Fibroblast of upper back skin (primary cell): ENCODE measurements at places on chromosomes 7 and 10.

DNA sequence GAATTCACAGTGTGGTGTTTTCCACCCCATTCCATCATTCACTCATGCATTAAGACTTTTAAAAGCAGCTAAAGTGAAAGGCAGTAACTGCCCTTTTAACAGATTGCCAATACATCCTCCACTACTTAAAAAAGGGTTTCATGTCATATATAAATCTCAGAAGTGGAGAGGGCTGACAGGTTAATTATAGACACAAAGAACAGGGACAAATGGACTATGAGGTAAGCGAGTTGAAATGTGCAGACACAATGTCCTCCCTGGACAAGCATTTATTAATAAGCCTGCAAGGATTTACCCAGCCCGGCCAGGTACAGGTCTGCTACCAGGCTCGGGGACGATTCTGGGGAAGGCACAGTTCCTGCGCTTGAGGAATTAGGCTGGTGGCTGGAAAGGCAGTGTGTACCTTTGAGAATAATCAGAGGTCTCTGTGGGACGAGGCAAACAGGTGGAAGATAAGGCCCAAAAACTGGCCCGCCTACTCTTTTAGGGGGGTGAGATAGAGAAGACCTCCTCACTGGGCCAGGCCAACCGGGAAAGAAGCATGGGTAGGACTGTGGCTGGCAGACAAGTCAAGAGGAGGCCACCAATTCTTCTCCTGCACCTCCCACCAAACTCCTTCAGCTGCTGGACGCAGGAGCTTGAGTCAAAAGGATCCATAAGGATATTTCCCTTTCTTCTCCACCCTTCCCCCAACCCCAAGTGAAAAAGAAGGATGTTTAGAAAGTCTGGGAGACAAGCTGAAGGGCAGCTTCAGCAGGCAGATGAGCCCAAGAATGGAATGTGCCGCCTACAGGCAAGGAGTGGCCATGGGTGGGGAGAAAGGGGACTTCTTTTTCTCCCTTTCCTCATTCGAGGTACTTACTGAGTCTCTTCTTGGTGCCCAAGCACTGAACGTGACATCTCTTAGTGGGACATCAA is 1.5 kb downstream of the PDLIM1 start:
- no peak for DNase-seq

DNA sequence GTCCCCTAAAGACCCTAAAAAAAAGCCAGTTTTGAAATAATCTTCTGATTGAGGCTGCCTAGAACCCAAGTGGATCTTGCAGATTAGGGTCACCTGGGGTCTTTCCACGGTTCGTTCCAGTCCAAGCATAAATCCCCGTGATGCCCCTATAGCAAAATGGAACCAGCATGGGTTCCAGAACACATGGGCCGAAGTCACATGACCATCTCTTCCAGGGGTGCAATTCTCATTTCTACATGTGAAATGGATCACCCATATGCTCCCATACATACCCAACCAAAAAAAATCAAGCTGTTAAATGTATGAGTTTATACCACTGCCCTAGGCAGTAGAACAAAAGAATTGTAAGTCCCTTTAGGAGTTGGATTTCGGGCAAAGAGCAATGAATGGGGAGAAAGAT is 245.4 kb downstream of the SKIDA1 start:
- DNase-seq: no peak

DNA sequence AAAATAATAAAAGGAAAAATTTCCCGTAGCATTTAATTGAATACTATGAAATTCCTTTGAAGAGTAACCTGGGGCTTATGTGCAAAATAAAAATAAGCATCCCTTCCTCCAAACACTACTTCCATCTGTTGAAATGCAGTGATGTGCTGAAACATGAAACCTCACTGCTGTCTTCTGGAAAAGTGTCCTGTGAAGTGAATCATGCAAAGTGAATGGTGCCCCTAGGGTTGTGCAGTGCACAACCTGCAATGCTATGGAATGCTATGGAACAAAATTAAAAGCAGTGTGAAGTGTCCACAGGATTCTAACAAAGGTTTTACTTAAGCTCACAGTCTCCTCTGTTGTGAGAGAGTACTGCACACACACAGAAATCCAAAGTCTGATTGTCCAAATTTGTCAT is 480.9 kb downstream of the ETV1 start:
- peak; percentile 8 for DNase-seq

- peak; percentile 65 for DNase-seq
These were observed 32.8 kb downstream of the NOD1 start for GRCh38 chr7:30445770-30446169.

DNA sequence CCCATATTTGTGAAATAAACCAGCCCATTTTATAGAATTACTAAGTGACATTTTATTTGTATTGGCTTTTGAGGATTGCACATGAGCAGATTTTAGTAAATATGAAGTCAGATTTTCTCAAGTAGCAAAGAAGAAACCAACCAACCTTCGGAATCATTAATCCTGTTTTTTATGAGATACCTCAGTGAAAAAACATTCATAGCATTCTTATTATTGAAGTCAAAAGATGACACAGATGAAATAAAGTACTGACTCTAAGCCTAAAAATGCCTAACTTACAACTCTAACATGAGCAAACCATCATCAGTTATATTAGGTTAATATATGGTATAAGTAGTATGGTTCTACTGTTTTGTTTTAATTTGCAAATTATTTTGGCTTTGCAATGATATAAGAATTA is 59.9 kb upstream of the AGBL3 start:
- DNase-seq: no peak
